ENCODE measurements at places on chromosomes 11 and 22. TPM values are rescaled to one million over a fixed set of nuclear protein-coding genes. Genes with fewer than 3 reads are reported as not detected.

Gene TMEM191C
- total RNA-seq, result 1.5 TPM

Gene SYTL2
- total RNA-seq, result 81.9 TPM

Gene TOMM22
- total RNA-seq, result 41.5 TPM

Gene SORL1
- 67.6 TPM for total RNA-seq

Gene TKFC
- 38.4 TPM for total RNA-seq

Gene TST
- 46.2 TPM for total RNA-seq

Gene APOL3
- total RNA-seq, result 20.4 TPM

Measured in metanephros (tissue), 2 donors.